Left hindlimb (tissue), 1 donor: ENCODE measurements at places on chromosomes 6 and 20.

- peak; percentile 56 for DNase-seq
Observed at GRCh38 chr20:45470937-45471336, 1.4 kb downstream of the WFDC2 start.

GRCh38 chr20:19981031-19981451 lies 36.1 kb upstream of the NAA20 start:
- DNase-seq: no peak

- no peak for DNase-seq
Observed at GRCh38 chr20:47775841-47776240, 9.4 kb downstream of the SULF2 start.

- no peak for DNase-seq
Observed at GRCh38 chr6:138815797-138816528, 20.1 kb downstream of the ECT2L start.

DNA sequence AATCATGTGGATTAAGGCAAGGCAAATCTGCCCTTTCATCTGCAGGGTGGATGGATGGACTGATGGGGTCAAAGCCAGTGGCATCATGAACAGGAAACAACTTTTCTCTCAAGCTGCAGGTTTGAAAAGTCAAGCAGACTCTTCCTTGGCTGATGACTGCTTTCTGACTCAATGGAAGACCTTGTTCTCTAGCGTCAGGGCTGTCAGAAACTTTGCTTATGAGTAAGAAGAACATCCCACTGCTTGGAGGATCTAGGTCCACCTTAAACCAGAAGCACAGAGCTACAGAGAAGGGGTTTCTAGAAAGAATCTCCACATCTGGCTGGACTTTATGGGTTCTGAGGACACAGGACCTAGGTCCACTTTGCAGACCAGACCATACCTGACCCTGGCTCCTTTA lies 36.3 kb upstream of the CST5 start:
- no peak for DNase-seq

DNA sequence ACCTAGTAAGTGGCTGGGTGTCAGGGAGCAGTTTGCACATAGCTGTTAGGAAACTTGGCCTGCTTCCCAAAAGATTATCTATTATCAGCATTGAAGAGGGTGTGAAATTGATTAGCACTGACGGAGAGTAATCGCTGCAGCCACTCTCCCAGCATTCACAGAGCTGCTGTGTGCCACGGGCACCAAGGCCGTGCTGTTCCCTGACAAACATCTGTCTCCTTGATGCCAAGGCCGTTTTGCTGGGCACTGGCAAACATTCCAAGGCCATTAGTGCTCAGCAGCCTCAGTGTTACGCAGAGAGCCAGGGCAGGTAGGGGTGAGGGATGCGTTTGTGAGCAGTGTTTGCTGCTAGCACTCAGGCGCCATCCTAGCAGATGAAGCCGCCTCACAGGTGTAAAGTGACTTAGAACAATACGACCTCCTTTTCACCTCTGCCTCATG lies 57.7 kb upstream of the VSTM2L start:
- no peak for DNase-seq

DNA sequence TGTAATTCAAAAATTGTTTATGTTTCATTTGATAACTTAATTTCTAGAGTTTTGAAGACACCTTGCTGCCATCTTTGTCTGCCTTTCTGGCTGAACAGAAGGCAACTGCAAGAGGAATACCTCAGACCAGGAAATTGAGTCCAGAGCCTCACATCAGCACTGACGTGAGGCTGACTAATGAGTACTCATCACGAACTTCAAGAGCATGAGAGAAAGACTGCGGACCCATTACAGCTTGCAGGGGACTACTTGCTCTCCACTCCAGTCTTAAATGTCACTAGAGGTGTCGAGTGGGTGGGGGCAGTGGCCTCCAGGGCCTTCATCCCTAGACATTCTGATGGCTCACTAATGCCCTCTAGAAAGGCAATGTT lies 109.5 kb upstream of the SSTR4 start:
- no peak for DNase-seq

GRCh38 chr6:2634139-2634964 lies 116.4 kb downstream of the MYLK4 start:
- DNase-seq: peak; percentile 93

GRCh38 chr6:73308712-73309534 lies 45.2 kb downstream of the DPPA5 start:
- no peak for DNase-seq

GRCh38 chr6:44498436-44498835 lies 110.9 kb downstream of the CDC5L start:
- DNase-seq: no peak

- no peak for DNase-seq
Observed at GRCh38 chr6:74782346-74782745, 423.5 kb downstream of the COL12A1 start.

DNA sequence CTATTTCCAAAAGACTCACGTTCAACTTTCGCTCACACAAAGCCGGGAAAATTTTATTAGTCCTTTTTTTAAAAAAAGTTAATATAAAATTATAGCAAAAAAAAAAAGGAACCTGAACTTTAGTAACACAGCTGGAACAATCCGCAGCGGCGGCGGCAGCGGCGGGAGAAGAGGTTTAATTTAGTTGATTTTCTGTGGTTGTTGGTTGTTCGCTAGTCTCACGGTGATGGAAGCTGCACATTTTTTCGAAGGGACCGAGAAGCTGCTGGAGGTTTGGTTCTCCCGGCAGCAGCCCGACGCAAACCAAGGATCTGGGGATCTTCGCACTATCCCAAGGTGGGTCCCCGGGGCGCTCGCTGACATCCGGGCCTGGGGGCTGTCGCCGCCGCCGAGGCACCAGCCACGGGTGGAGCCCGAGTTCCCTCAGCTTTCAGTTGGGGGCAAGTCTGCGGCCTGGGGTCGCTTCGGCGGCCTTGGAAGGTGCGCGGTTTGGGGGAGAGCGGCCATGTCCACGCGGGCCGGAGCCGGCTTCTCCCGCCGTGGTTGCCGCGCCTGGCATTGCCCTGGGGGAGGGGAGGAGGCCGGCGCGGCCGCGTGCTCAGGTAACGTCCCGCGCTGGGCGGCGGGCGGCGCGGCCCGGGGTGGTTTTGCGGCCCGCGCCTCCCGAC lies 429 bp downstream of the AMD1 start:
- DNase-seq: peak; percentile 68

GRCh38 chr6:128694303-128695009 lies 174.1 kb upstream of the PTPRK start:
- no peak for DNase-seq

DNA sequence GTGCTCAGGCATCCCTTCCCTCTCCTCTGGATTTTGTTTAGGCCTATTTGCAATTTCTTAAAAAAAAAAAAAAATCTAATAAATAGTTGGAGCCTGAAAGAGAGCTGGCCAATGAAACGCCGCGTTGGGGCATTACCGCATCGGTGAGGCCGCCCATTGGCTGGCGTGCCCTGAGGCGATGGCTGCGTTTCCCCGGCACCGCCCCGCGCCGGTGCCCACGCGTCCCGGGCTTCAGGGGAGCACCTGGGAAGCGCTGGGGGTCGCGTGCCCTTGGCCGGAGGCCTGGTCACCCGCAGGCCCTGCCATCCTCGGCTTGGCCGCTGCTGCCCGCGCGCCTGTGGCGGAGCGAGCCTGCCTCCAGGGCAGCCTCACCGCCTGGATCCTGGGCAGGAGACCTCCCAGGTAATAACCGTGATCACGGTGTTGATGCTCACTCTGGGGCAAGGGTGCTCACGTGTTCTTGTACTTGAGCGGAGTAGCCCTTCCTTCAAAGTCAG lies 155.4 kb downstream of the NRN1 start:
- DNase-seq: peak; percentile 49

DNA sequence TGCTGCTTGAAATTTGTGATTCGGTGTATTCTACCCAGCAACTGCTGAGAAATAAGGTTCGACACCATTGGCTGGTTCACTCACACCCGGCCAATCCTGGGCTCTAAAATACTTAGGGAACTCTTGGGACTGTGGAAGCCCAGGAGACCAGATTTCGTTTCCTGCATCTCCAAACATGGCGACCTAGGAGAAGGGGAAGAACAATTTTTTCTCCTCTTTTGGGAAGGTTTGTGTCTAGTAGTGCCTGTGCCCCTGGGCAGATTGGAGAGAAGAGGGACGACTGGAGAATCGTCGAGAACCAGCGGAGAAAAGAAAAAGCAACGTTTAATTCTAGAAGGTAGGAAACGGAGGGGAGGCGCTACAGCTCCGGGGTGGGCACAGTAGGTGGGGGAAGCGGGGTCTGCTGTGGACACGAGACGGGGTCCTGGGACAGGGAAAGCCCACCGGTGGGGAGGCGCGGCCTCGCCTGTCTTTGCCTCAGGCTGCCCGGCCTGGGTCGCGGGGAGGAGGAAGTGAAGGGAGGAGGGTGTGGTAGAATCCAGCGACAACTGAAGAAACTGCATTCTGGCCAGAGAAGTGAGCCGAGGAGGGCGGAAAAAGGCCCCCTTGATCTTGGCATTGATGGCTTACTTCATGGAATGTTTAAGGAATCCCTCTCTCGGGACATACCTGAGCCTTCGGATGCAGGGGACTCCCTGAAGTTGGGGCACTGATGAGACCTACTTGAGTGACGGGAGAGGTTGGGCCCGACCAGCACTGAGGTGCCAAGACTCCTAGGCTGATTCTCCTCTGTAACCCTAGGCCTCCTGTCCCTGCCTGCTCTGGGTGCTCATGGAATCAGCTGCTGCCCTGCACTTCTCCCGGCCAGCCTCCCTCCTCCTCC lies at the start of gene BTN2A1:
Gene BTN2A1, plus strand, starts transcription at position 150 of the 883 bp plus-strand sequence. Its CDS starts 682 bp downstream, at position 832.
- peak; percentile 87 for DNase-seq

DNA sequence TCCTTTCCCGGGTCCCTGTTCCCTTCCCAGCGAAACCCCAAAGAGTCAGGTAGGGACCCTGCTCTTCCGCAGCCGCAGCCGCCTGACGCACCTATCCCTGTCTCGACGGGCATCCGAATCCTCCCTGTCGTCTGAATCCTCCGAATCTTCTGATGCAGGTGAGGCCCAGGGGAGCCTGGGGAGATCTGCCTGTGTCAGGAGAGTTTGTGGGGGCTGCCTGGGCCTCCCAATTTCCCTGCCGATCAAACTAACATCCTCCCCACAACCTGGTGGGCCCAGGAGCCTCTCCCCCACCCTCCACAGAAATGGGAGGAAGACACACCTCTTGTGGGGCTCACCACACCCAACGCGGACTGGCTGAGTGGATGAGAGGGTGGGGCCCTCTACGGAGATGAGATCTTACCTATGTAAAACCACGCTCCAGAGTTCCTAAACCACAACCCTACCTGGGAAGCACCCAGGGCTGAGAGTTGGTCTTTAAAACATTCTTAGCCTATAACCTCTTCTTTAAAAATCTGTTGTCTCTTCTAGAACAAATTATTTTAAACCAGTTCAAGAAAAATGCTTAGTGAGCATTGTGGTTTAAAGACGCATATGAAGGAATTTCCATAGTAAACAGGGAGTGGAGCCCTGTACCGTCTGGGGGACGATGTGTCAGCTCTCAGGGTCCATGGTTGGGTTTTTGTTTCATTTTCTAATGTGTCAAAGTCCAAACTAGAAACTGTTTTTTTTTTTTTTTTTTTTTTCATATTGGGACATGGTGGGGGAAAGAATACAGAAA lies 1.7 kb downstream of the CDC25B start:
- no peak for DNase-seq

GRCh38 chr6:78810146-78810545 lies 57.2 kb upstream of the IRAK1BP1 start:
- DNase-seq: no peak

DNA sequence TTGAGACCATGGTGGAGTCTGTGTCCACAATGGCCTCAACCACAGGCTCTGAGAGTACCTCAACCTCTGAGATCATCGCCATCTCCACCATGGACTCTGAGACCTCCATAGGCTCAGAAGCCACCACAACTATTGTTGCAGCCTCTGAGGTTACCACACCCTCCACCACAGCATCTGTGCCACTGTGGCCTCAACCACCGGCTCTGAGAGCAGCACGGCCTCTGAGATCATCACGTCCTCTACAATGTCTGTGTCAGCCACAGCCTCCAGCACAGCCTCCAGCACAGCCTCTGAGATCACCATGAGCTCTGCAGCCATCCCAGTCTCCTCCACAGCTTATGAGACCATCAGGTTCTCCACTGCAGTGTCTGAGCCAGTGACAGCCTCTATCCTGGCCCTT lies 19.4 kb upstream of the MUC21 start:
- DNase-seq: no peak

GRCh38 chr6:7165002-7165889 lies 57.5 kb downstream of the RREB1 start:
- no peak for DNase-seq

DNA sequence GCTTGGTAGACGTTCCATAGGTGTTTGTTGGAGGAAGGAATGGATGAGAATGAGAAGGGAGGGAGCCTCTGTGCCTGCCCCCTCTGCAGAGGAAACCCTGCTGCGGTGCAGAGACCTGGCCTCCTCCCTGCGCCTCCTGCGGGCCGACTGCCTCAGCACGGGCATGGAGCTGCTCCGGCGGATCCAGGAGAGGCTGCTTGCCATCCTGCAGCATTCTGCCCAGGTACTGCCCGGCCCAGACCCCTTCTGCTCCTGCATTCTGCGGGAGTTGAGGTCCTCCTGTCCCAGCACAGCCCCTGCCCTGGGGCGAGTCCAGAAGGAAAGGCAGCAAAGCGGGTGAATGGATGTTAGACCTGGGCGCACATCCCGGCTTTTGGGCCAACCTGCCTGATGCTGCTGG lies 6.1 kb downstream of the DNPH1 start:
- DNase-seq: no peak

DNA sequence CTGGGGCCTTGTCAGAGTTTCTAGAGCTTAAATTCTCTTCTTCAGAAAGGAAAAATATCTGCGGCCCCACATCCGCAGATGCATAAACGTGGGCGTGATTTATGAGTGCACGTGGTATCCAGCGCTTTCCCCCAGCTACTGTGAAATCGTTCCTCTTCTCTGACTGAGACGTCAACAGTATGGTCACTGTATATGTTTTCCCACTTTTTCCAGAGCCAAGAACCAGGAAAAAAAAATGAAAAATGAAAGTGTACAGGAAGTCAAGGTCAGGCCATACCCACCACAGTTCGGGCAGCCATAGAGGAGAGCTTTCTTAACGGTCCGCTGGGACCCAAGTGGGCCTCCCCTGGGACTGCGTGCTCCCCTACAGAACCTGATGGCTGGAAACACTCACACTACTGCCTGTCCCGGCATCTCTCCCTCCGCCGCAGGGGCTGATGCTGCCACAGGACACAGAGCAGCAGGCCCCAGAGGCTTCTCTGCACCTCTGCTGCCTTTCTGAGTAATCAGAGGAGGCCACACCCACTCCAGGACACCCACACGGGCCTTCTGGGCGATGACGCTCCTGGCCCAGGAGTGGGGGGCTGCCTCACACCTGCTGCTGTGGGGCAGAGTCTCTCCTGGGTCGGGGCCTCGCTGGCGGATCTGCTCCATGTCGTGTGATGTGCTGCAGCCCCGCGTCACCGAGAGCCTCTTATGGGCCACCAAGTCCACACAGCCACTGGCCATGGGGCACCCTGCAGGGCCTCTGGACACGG lies 16.4 kb upstream of the STX16 start:
- DNase-seq: peak; percentile 73

DNA sequence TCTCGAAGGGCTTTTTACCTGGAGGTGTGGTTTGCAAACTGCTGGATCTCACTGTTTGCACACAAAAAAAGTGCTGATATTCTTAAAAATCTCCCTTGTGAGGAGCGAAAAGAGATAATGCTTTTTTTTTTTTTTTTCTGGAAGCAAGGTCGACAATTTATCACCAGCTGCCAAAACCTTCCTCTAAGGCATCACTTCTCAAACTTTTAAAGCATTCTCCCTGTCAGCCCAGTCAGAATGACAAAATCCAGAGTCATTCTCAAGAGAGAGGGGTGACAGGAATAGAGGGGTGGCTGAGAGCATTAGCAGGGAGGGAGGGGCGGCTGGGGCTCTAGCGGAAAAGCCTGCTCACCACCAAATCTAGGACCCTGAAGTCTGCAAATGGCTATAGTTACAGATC lies 137.2 kb upstream of the ARMC2 start:
- no peak for DNase-seq
